KG1 (cell line): ENCODE measurements at places on chromosomes 13 and 19.
A peak's percentile ranks its signal among the peaks of the same experiment; 100 is the strongest.

- no peak for DNase-seq
Observed at GRCh38 chr19:3862826-3863500, 5.9 kb downstream of the ZFR2 start.

DNA sequence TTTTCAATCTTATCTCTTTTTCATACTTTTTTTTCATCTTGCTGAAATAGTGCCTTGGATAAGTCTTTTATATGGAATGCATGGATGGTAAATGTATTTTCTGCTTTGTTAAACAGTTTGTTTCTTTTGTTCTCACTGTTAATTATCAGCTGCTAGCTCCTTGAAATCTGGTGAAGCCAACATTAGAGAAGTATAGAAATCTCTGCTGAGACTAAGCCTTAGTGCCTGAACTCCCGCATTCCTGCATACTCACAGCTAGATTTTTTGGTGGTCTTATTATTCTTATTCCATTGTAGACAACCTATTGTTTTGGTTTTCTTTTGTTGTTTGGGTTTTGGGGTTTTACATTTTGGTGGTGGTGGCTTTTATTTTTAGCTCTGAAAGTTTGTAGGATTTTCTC, 48.4 kb downstream of the DNAJC15 start:
- DNase-seq = no peak

- no peak for DNase-seq
Observed at GRCh38 chr19:16940626-16941025, 51.8 kb downstream of the F2RL3 start.

- no peak for DNase-seq
Observed at GRCh38 chr19:56134654-56134921, 6.5 kb upstream of the ZNF444 start.

- DNase-seq = no peak
Observed at GRCh38 chr13:27793507-27794367, 1.5 kb downstream of the GSX1 start.

DNA sequence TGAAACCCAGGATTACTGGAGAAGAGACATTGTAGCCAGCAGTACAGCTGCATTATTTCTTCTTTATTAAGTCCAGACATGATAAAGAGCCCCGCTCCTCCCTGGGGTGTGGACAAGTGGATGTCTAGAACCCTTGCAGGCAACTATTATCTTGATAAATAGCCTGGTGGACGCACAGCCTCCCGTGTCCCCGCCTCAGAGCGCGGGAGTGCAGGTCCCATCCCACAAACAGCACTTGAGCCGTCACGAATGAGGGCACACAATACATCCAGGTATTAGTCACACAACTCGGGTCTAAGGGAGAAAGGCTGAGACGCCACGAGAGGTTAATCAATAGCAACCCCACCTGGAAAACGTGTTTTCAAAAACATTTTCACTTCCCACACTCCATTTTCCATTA, 213.2 kb upstream of the SOX1 start:
- DNase-seq = no peak

- DNase-seq = no peak
Observed at GRCh38 chr13:43758834-43759233, 27.9 kb downstream of the ENOX1 start.

DNA sequence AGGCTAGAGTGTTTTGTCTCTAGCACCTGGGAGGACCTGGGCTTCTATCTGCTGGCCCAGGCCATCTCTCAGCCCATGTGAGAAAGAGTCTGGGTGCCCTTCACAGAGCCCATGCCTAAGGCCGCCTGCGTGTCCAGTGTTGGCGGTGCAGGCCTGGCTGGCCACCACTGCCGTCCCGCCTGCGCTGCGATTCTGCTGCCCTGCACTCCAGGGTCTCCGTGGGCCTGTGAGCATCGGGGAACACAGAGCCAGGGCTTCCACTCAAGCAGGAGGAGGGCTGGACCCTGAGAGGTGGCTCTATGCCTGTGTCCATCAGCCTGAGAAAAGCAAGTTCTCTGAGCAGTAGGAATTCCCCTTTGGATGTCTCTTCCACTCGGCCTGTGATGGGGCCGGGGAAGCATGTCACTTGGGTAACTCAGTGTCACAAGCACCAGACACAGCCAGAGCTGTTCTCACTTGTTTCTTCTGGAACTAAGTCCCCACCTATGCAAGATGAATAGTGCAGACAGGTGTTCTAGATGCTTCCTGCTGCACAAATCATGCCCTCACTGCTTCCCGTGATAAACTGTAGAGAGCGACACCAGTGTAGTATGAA, 93.9 kb downstream of the RAB20 start:
- no peak for DNase-seq

GRCh38 chr13:109394311-109394988, 391.9 kb downstream of the IRS2 start:
- DNase-seq = no peak

DNA sequence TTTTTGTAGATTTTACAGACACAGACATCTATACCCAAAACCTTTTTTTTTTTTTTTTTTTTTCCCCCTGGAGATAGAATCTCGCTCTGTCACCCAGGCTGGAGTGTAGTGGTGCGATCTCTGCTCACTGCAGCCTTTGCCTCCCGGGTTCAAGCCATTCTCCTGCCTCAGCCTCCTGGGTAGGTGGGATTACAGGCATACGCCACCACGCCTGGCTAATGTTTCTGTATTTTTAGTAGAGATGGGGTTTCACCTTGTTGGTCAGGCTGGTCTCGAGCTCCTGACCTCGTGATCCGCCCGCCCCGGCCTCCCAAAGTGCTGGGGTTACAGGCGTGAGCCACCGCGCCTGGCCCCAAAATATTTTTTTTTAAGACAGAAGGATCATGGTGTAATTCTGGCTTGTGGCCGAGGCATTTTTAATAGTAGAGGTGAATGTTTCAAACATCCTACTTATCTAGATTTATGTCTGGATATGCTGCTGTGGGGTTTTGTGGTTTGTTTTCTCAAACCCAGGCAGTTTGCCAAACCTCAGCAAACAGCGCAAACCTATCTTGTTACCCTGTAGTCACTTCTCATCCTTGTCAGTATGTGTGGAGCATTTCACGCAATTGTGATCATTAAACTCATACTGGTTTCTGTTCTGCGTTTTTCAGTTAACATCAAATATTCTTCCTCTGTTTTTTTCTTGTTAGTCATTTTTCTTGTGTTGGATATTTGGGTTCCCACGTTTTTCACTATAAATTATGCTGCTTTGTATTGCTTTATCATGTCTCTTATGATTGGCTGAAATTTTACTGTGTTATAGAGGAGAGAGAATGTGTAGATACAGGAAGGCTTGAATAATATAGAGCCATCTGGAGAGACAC, 36.2 kb upstream of the GARRE1 start:
- peak; percentile 19 for DNase-seq

DNA sequence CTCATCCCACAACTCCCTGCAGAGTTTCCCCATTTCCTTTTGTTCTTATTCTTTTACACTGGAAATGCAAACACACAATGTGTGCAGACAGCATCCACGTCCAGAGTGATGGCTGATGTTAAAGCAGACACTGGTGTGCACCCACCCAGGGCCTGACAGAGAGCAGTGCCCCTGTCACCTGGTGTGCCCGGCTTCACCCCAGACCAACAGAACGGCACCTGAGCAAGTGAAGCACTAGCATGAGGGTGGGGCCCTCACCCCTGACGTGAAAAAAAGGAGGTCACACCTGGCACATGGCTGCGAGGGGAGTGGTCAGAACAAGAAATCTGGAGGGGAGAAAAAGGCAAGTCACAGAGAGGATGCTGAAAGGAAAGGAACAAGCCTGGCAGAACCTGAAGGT, 12.3 kb downstream of the ZNF575 start:
- no peak for DNase-seq

- DNase-seq = no peak
Observed at GRCh38 chr19:49422407-49423070, 702 bp downstream of the PTH2 start.
